ENCODE measurements at places on chromosomes 1 and 21. TPM values are rescaled to one million over a fixed set of nuclear protein-coding genes. Genes with fewer than 3 reads are reported as not detected.

Gene CELA3A
- total RNA-seq, result not detected

Gene CD52
- not detected for total RNA-seq

Gene TUT4
- 13.7 TPM for total RNA-seq

Gene RYR2
- total RNA-seq, result 0.26 TPM

Gene VANGL2
- total RNA-seq, result not detected

Gene PER3
- total RNA-seq, result 2.1 TPM

Gene KCNJ15
- 0.51 TPM for total RNA-seq

Gene PEAR1
- total RNA-seq, result 10.9 TPM

Gene TFF2
- not detected for total RNA-seq

Gene FAM151A
- not detected for total RNA-seq

Gene ST6GALNAC3
- total RNA-seq, result 45.5 TPM

Gene HES3
- total RNA-seq, result not detected

Gene SLC16A4
- total RNA-seq, result 0.25 TPM

Gene PTPN7
- total RNA-seq, result 0.13 TPM

Gene DDR2
- 2.1 TPM for total RNA-seq

- no peak for DNase-seq
Measured at GRCh38 chr1:94504601-94505000, 37.0 kb downstream of the F3 start.

GRCh38 chr21:35204125-35204524 lies 155.0 kb upstream of the RUNX1 start:
- no peak for DNase-seq

GRCh38 chr21:17987382-17988101 lies 168.4 kb upstream of the C21orf91 start:
- DNase-seq, result no peak

DNA sequence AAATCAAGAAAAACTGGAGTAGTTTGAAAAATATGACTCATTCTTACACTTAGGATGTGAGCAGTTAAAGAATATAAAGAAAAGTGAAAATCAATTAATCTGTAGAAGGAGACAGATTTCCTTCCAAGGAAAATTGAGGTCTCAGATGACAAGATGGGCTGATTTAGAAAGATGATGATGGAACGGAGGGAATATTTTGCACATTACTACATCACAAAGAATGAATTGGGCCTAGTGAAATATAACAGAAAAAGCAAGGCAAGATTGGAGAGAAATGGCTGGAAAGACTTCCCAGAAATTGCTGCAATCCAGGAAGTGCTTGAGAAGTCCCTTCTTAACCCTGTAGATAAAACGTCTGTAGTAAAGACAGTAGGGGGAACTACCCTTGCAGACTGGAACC lies 169.1 kb upstream of the SYT6 start:
- DNase-seq, result no peak

- no peak for DNase-seq
Measured at GRCh38 chr1:80367058-80367457, 1360.5 kb upstream of the ADGRL4 start.

GRCh38 chr1:15277447-15277838 lies 30.4 kb downstream of the FHAD1 start:
- no peak for DNase-seq

GRCh38 chr1:183185941-183186490 lies at the start of gene LAMC2:
Gene LAMC2 (plus strand): TSS chr1:183186264. CDS start chr1:183186353, 89 bp downstream.
- DNase-seq, result peak; percentile 85

DNA sequence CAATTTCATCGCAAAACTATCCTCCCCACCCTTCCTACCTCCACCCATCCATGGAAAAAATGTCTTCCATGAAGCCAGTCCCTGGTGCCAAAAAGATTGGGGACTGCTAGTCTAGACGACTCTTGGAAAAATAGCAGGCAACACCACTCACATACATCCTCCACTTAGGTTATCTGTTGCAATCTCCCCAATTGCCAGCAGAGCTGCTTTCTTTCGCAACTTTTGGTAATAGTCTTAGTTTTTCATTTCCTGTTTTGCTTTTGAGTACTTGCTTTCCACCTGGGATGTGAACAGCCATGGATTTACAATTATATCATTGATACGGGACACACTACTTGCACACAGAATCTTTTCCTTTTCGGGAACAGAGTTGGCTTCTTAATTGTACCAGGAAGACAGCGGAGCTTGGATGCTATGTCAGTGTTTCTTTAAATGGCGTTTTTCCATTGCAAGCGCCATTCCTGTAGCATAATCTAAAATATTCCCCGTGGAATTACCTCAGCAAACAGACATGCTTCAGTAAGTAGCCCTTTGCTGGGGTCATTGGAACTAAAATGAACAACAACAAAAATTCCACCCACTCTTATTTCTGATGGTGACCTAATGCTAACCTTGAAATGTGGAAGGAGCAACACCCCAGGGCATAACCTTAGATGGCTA lies 183.3 kb upstream of the ADGRL2 start:
- no peak for DNase-seq

- DNase-seq, result no peak
Measured at GRCh38 chr1:198417039-198417438, 123.4 kb downstream of the ATP6V1G3 start.

GRCh38 chr1:227449051-227449450 lies 114.3 kb upstream of the ZNF678 start:
- DNase-seq, result no peak

GRCh38 chr1:247440001-247440620 lies 17.8 kb downstream of the OR2B11 start:
- no peak for DNase-seq

DNA sequence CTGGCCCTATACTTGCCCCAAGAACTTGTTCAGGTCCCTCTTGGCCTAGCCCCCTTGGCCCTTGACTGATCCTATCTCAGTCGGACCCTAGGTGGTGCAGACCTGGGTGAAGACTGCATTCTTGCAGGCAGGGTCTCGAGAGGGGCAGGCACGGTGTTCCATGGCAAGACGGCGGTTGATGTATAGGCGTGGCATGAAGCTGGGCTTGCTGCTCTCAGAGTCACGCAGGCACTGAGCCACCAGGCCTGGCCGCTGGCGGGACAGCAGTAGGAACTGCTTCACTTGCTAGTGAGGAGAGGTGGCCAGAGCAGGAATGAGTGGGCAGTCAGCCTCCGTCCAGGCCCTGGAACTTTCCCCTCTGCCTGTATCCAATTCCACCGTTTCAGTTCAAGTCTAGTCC lies 3.8 kb downstream of the HECTD3 start:
- DNase-seq, result no peak

GRCh38 chr1:189929501-189930099 lies 548.1 kb downstream of the BRINP3 start:
- DNase-seq, result no peak

DNA sequence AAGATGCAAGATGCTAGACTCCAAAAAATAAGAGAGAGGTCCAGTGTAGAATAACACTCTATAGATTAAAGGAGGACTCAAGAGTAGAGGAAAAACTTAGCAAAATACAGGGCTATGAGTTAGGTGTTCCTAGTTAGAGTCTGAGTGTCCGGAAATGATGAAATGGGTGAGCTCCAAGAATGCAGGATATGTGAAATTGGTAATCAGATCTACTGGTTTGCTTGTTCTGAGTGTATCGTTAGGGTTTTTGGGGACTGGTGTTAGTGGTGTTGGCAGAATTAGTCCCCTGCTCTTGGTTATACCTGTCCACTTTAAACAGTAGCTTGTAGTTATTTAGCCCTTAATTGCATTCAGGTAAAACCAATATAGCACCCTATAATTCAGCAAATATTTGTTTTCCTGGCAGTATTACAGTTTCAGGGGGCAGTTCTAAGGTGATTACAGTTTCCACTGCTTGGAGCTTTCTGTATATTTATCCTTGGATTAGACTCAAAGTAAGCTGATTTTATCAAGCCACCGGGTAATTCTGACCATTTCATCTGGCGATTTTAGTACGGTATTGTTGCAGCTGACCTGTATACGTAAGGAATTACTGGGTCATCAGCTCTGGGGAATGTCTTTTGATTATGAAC lies 332.7 kb downstream of the CHRM3 start:
- DNase-seq, result no peak

- no peak for DNase-seq
Measured at GRCh38 chr1:180211860-180212229, 18.2 kb upstream of the LHX4 start.

GRCh38 chr1:22255341-22256212 lies 112.7 kb upstream of the WNT4 start:
- no peak for DNase-seq

DNA sequence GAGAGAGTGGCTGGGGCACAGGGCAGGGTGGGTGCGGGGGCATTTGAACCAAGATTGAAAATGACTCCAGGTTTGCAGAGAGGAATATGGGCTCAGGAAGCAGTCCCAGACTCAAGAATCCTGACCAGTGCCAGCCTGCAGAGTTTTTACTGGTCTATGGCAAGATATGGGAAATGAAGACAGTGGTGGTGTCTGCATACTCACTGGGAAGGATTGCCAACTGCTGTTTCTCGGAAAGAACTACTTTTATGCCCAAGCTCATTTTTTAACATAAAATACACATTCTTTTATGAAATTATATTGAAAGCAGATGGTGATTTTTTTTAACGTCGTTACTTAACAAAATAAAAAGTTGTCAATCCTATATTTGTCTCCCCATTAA lies 401.8 kb downstream of the CAMTA1 start:
- DNase-seq, result no peak

DNA sequence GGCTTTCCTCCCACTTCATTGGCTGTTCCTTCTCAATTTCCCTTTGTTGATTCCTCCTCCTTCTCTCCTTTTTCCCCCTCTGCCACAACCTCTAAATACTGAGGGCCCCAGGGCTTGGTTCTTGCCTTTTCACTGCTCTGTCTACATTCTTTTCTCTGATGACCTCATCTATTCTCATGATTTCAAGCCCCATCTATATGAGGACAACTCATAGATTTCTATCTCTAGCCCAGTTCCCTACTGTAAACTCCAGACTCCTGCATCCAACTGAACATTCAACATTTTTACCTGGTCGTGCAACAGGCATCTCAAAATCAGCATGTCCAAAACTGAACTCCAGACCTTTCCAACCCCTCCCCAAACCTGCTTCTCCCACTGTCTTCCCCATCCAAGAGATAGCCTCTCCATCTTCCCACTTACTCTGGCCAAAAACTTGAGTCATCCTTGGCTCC lies 11.5 kb upstream of the SLC9A1 start:
- no peak for DNase-seq

DNA sequence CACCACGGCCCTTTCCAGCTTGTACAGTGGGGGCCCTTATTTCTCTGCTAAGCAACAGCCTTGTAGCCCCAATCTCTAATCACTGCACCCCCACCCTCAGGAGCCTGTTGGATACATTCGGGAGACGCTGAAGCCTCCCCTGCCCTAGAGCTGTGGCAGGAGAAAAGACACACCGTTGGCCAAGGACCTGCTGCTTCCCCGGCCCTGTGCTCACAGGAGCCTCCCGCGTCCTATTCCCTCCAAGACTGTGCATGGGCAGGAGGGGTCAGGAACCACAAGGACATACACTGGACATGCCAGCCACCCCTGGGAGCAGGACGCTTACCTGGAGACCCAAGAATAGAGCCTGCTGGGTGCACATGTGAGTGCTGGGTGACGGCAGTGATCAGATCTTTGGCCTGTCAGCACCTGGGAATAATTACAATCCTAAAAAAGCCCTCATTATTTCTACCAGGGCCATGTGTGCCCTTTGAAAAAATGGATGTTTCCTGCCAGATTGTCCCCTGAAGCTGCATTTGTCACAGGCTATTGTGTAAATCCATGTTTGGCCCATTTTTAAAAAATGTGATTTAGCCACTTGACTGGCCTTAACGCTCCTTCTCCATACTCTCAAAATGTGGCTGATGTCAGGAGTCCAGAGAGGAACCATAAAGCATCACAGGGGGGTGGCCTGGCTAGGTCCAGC lies 590.6 kb downstream of the MATN1 start:
- DNase-seq, result no peak

GRCh38 chr1:86825319-86825718 lies 88.6 kb downstream of the SELENOF start:
- no peak for DNase-seq

DNA sequence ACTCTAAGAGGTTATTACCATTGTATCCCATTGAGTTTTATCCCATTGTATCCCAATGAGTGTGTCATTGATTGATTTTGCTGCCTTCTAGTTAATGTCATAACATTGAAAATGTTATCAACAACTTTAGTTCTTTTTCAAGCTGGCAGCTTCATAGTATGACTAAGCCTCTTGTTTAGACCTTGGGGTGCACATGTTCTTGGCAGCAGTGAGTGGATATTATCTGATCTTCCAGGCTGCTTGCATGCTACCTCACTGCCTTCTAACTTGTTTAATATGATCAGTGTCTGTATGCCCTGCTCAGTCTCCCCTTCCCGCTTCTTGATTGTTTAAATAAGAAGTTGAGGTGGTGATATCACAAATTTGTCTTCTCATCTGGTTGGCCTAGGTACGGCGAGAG lies 24.6 kb downstream of the NTPCR start:
- peak; percentile 34 for DNase-seq

GRCh38 chr1:234478152-234478480 lies 863 bp downstream of the TARBP1 start:
- DNase-seq, result no peak

GRCh38 chr1:164261691-164262240 lies 297.2 kb upstream of the PBX1 start:
- no peak for DNase-seq

DNA sequence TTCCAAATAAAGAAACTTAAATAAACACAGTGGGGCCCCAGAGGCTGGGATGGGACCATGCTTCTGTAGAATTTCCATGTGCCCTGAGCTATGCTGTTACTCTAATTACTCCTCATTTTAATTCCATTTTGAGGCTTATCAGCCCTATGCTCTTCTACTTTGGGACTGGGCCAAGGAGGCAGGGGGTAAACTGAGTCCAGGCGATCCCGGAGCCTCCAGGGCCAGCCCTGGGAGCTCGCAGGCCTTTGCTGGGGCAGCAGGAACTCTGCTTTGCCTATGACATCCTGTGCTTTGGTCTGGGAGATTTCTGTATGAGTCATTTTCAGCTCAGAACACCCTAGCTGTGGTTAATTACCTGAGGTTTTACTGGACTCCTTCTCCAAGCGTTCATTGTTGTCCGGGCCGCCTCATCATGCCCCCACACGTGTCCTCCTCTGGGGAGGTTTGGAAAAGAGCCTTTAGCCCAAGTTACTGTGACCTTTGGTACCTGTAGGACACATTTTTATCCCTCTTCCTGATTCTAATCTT lies 95.7 kb downstream of the RHOU start:
- peak; percentile 47 for DNase-seq

DNA sequence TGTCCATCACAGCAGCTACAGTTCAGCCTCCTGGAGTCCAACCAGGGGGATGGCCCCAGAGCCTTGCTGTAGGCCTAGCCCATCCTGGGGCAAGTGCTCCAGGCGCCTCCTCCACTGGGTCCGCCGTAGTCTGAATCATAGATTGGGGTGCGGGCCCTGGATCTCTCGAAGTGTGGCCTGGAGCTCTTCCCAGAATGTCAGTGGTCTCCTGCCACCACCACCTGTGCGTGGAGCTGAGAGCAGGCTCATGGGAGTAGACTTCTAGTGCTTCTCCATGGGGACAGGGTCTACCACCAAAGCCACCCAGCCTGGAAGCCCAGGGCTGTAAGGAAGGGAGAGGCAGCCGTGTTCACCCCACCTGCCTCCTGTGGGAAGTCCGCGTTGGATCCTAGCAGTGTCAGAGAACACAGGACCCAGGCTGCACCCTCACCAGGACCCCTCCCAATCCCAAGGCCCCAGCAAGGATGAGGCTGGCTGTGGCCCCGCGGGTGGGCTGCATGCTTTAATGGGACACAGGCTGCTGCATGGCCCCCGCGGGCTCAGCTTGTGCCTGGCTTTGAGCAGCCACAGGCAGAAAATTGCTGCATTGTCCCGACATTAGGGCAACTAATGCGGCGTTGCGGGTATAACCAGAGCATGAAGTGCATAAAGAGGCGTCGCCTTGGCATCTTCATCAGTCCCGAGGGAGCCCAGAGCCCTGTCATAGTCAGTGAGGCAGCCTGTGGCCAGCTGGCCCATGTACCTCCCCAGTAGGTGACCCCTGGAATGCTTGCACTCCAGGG lies 735 bp upstream of the HES3 start:
- no peak for DNase-seq

GRCh38 chr1:151511636-151512215 lies 539 bp downstream of the CGN start:
- no peak for DNase-seq

All from dermis microvascular lymphatic vessel endothelial cell (primary cell).